NCI-H524 (cell line): ENCODE measurements at places on chromosomes 4 and X.

- no peak for DNase-seq
Observed at GRCh38 chr4:86481440-86481839, 112.7 kb upstream of the PTPN13 start.

DNA sequence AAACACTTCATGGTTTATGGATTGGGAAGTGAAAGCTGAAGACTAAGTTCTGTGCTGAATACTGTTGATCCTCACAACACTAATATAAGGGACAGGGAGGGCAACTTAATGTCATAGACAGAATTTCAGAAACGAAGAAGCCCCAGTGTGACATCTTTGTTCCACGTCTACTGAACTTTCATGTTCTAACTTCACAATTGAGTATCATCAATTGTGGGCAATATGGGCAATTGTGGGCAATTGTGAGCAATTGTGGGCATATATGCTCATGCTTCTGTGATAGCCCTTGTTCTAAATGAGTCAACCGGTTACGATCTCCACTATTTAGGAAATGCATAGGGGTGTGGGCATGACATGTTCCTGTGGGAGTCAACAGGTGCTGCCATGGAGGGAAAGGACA, 33.7 kb downstream of the CYBB start:
- no peak for DNase-seq

- DNase-seq, result no peak
Observed at GRCh38 chr4:107719207-107719921, 670 bp downstream of the PAPSS1 start.

- DNase-seq, result no peak
Observed at GRCh38 chr4:82248903-82249632, 124.7 kb downstream of the HNRNPD start.

- no peak for DNase-seq
Observed at GRCh38 chr4:10024303-10024702, 3.0 kb upstream of the SLC2A9 start.

DNA sequence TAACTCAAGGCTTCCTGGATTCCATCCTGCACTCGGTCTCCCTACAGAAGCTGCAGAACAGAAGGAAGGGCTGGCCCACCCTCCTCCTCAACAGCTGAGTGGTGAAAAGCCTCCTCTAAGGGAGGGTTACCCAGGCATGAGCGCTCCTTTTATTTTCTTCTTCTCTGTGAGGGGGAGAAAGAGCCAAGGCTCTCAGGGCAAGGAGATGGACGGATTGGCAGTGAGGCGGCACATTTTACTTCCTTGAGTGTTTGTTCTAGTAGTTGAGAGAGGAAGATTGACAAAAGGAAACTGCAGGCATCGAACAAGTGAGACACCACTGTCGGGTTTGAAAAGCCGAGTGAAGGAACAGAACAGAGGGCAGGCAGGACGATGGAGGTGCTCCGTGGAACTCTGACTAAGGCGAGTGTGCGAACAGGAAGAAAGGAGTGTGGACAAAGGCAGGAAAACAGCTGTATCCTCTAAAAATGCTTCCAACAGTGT, 38.4 kb upstream of the STS start:
- no peak for DNase-seq

- DNase-seq, result no peak
Observed at GRCh38 chrX:51336584-51336983, 4.0 kb downstream of the NUDT10 start.

DNA sequence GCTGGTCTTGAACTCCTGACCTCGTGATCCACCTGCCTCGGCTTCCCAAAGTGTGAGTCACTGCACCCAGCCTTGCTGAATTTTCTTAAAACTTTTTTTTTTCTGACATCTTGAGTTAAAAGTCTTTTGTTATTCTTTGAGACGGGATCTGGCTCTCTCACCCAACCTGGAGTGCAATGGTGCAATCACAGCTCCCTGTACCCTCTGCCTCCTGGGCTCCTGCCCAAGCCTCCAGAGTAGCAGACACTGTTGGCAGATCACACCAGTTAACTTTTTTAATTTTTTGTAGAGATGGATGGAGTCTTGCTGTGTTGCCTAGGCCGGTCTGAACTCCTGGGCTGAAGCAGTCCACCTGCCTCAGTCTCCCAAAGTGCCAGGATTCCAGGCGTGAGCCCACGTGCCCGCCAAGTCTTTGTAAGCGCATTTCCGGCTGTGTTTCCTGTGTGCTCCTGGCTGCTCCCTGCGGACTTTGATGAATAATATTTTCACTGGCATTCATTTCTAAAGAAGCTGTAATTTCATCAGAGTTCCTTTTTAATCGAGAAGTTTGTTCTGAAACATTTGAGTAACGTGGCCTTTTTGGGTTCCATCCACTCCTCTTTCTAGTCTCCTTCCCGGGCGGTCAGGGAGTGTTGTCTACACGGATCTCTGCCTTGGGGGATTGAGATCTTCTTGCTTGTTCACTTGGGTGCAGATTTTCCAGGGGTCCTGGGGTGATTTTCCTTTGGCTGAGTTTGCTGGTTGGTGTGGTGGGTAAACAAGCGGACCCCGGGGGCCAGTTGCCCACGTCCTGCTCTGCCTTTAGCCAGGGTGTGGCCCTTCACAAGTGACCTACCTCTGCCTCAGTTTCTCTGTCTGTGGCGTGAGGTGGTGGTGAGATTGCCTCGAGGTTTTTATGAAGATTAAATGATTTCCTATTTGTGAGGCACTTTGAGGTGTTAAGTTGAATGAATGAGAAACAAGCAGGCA, 44.4 kb downstream of the PCGF3 start:
- no peak for DNase-seq

DNA sequence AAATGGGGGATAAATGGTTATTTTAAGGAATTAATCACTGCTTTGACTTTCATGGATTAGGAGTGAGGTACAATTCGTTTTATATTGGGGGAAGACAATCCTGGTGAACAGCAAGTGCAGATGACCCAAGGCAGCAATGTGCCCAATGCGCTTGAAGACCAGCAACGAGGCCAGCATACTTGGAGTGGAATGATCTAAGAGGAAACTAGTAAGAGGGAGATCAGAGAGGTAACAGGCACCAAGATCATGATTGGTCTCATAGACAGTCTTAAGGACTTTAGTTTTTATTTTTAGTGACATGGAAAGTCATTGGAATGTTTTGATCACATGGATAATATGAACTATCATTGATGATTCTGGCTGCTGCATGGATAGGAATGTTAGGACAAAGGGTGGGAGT, 90.6 kb downstream of the BMPR1B start:
- no peak for DNase-seq

- DNase-seq, result peak; percentile 54
Observed at GRCh38 chr4:48483006-48483776, at the start of gene SLC10A4. Gene SLC10A4, plus strand, starts transcription at chr4:48483343. Its CDS starts 219 bp downstream, at chr4:48483562.

DNA sequence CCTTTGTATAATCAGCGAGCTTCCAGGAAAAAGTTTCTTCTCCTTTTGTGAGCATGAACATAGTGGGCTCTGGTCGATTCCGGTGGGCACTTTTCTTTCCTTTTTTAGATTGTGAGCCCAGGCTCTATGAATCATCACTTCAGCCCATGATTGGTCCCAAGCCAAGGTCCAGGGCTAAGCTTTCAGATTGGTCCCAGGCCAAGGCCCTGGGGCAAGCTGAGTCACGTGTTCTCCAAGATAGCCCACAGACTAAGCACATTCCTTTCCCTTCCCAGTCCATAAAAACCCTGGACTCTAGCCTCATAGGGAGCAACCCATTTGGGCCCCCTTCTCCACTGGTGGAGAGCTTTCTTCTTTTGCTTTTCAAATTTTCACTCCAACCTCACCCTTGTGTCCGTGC, 430.5 kb downstream of the NAP1L3 start:
- no peak for DNase-seq

DNA sequence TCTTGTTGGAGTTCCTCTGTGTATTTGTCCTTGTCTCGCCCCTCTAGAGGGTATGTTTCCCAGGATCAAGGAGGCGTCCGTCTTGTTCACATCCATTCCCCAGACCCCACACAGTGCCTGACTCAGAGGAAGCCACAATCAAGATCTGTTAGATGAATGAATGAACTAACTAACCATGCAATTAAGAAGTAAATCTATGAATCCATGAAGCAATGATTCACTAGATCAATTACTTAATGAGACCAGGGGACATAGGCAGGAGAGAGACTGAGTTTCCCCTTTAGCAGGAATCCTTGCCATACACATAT, 11.9 kb downstream of the BLOC1S4 start:
- DNase-seq, result no peak

GRCh38 chr4:1261107-1261928, 12.4 kb upstream of the CTBP1 start:
- DNase-seq, result no peak

DNA sequence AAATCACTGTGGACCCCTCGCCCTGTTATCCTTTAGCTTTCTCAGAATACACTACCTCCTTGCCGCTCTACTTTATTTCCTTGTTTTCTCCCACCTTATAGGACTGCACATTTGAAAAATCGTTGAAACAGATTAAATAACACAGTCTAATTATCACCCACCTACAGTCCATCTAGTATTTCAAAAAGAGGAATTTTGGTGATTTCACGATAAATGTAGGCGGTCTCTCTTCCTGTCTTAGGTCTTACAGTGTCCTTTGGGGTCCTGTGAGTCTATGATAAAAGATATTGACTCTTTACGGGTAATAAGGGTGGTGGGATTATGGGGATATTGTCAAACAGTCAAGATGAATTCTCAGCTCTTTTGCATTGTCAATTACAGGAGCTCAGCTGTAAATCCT, 2.4 kb upstream of the TBL1X start:
- DNase-seq, result no peak

GRCh38 chr4:7783541-7783940, 156.1 kb downstream of the AFAP1 start:
- DNase-seq, result no peak

DNA sequence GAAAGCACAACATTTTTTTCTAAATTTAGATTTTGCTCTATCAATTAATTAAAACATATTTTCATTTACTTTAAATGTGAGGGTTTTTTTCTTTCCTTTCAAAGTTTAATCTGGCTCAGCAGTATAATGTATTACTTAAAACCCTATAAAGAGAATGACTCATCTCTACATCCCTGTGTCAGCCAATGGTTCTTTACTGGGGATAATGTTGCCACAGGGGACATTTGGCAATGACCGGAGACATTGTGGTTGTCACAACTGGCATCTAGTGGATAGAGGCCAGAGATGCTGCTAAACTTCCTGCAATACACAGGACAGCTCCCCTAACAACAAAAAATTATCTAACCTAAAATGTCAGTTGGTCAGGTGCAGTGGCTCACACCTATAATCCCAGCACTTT, 53.8 kb downstream of the SYNPO2 start:
- DNase-seq, result no peak

DNA sequence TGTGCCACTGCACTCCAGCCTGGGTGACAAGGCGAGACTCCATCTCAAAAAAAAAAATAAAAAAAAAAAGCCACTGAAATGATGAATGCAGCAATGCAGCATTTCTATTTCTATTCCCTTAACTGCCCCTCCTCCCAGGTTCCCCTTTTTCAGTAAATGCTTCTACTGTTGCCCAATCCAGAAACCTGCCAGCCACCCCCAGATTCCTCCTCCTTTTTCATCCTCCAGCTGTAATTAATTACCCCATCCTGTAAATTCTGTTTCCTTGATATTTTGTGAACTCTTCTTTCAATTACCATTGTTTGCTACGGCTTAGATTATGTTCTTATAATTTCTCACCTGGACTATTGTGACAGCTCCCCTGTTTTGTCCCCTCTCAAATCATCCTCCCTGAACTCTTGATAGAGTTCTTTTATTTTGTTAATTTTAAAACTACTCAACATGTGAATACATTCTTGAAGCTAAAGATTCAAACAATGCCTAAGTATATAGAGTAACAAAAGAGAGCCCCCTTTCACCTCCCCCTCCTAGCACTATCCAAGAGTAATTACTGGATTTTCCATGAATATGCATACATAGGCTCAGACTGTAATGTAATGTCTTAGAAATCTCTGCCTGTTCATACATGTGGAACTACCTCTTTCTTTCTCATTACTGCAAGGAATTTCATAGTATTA, 140.6 kb upstream of the GPC4 start:
- no peak for DNase-seq

DNA sequence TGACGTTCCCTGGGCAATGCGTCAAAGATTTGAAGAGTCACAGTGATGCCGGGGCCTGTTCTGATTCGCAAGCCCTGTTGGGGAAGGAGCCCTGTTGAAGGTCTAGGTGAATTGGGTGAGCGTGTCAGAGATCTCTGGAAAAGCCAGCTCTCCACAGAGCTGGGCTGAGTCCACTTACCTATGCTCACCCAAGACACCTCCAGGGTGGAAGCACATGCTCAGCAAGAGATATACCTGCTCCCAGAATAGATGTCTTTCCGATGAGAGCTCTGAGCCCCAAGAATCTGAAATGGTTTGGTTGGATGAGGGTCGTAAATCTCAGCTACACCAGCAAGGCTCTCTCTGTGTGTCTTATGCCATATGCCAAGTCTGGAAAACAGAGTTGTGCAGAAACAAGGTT, 1.7 kb downstream of the GABRQ start:
- no peak for DNase-seq

GRCh38 chrX:123188081-123188480, 4.0 kb downstream of the GRIA3 start:
- DNase-seq, result no peak

GRCh38 chr4:3114377-3114776, 39.9 kb downstream of the HTT start:
- no peak for DNase-seq

DNA sequence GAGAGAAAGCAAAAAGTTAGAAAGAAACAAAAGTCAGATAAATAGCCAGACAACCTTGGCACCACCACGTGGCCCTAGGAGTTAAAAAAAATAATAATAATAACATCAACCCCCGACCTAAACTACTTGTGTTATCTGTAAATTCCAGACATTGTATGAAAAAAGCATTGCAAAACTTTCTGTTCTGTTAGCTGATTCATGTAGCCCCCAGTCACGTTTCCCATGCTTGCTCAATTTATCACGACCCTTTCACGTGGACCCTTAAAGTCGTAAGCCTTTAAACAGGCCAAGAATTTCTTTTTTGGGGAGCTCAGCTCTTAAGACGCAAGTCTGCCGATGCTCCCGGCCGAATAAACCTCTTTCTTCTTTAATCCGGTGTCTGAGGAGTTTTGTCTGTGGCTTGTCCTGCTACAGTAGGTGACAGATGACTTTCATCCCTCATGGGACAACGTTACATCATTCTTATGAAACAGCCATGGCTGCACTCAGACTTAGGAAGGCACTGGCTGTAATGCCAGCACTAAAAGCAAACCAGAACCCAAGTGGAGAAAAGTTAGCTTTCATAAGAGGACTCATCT, 520 bp downstream of the ACOX3 start:
- DNase-seq, result peak; percentile 39

DNA sequence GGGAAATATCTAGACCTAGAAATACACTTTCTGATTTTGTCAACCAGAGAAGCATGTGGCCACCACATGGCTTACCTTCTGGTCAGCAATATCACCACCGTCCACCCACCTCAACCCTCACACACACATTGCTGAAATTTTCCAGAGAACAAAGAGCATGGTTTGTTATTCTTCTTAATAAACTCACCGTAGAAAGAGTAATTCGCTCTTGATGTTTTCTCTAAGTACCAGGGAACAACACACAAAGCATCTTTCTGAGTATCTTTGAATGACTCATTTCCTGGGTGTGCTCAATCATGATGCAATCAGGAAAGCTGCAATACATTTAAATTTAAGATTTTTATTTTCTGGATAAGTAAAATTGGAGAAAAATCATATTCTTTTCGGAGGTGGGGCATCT, 24.7 kb upstream of the LRAT start:
- no peak for DNase-seq
